ENCODE measurements at places on chromosomes 7 and 10. TPM values are rescaled to one million over a fixed set of nuclear protein-coding genes. Genes with fewer than 3 reads are reported as not detected.

HOXA3 gene
- not detected for total RNA-seq

- DNase-seq, result no peak
- no peak overlapping the region for H3K27ac ChIP-seq
- H3K27me3 ChIP-seq, result no peaks in the 10 kb centered on the region
- no peaks in the 10 kb centered on the region for H3K36me3 ChIP-seq
Measured at GRCh38 chr7:77416621-77417371, 647 bp upstream of the GSAP start.

DNA sequence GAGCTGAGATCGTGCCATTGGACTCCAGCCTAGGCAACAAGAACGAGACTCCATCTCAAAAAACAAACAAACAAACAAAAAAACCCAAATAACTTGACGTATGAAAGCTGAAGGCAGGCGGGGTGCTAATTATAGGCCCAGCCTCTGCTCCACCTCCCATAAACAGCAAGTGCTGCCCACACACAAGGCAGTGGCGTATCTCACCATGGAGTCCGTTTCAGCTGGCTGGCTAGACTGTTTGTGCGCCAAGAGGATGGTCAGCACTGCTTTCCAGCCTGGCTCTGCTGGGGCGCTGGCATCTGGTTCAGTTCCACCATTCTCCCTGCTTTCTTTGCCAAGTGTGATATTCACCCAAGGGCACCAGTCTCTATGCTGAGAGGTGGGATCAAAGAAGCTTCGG, 29.1 kb downstream of the ZC3HC1 start:
- H3K27ac ChIP-seq, result no peak overlapping the region
- no peaks in the 10 kb centered on the region for H3K27me3 ChIP-seq
- H3K4me1 ChIP-seq, result peaks cover 10% of the 10 kb centered on the region

DNA sequence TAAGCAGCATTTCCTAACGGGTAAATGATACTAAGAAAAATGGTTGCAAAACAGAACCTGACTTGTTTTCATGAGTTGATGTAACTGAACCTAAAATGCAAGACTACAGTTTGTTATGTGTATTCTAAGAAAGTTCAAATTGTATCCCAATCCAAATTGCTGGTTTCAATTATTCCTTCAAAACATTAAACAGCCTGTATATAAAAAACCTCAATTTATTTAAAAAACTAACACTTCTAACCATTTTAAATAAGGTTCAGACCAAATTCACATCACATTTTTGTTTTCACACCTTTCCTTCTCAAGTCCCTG, 80.9 kb downstream of the LRRC17 start:
- peaks cover 36% of the 10 kb centered on the region for H3K4me1 ChIP-seq
- no peak overlapping the region for H3K4me3 ChIP-seq
- peak overlapping the region; percentile 97 for H3K27ac ChIP-seq
- no peak for DNase-seq
- H3K36me3 ChIP-seq, result no peaks in the 10 kb centered on the region
- no peaks in the 10 kb centered on the region for H3K27me3 ChIP-seq

LLCFC1 gene
- total RNA-seq, result not detected

- no peak overlapping the region for H3K4me3 ChIP-seq
- no peaks in the 10 kb centered on the region for H3K4me1 ChIP-seq
- DNase-seq, result no peak
- H3K27me3 ChIP-seq, result no peaks in the 10 kb centered on the region
- H3K27ac ChIP-seq, result no peak overlapping the region
Measured at GRCh38 chr10:34272316-34272715, 542.8 kb downstream of the PARD3 start.

DNA sequence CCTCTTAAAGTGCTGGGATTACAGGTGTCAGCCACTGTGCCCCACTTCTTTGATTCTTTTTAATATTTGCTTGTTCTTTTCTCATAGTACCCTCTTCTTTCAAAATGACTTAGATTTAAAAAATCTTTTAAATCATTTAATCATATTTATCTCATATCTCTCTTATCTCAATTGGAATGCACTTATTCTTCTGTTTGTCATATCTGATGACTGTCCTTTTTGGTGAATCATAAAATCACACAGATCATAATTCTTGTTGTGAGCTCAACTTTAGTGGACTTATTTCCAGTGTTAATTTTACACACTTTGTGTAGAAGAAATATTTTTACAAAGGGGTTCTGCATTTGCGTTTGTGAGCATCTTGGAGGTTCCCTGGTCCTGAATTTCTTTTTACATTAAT, 220.3 kb upstream of the SLC26A5 start:
- no peaks in the 10 kb centered on the region for H3K36me3 ChIP-seq
- H3K27ac ChIP-seq, result no peak overlapping the region
- no peak overlapping the region for H3K4me3 ChIP-seq
- H3K4me1 ChIP-seq, result no peaks in the 10 kb centered on the region
- DNase-seq, result no peak
- H3K27me3 ChIP-seq, result no peaks in the 10 kb centered on the region

BMI1 gene
- total RNA-seq, result 30.8 TPM

DNA sequence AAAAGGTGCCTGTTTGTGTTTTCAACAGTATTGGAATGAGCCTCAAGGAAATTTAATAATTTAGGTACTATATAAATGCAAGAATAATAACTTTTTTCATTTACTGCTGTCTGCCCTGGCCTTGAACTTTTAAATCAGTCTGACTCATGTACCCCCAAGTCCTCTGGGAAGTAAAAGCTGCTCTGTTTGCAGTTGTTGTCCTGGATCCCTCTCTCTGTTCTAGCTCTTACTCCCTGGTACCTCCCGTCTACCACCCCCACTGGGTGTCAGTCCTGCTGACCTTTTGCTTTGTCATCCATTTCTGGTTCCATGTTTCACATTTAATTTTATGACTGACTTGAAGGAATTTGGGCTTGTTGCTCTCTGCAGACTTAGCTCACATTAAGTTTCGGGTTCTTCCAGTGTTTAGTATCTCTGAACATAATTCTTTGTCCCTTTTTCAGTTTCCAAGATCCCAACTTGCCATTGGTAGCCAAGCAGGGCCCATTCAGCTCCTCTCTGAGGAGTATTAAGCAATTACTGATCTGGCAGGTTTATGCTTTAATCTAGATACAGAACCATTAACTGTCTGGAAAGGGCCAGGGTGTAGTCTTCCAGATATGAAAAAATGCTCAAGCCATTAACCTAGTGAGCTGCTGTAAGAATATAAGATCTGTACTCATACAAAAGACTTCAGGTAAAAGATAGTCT, 208.7 kb upstream of the FAM3C start:
- H3K4me1 ChIP-seq, result no peaks in the 10 kb centered on the region
- no peak overlapping the region for H3K4me3 ChIP-seq
- H3K27me3 ChIP-seq, result no peaks in the 10 kb centered on the region

MMRN2 gene
- 0.27 TPM for total RNA-seq

TNS3 gene
- total RNA-seq, result 105 TPM

Data from astrocyte (in vitro differentiated cells and primary cell).